Left renal pelvis (tissue), 4 donors: ENCODE measurements at places on chromosomes 6 and 20. TPM values are rescaled to one million over a fixed set of nuclear protein-coding genes. Genes with fewer than 3 reads are reported as not detected.

- no peak for DNase-seq
Measured at GRCh38 chr6:8192067-8192466, 89.7 kb upstream of the EEF1E1 start.

DNA sequence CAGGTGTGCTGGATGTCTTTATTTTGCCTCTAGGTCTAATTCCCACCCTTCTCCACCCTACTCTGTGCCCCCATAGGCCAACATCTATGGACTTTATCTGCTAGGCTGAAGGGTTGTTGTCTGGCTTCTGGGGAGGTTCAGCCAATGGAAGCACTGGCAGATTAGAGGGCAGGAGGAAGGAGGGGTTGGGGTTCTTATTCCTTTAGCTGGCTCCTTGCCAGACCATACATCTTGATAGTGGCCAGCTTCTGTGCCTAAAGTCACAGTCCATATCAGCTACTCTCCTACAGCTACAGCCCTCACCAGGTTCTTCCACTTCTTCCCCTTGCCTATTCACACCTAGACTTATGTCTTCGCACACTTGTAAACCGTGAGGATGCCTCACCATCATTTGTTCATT, 41.1 kb downstream of the ROS1 start:
- no peak for DNase-seq

DNA sequence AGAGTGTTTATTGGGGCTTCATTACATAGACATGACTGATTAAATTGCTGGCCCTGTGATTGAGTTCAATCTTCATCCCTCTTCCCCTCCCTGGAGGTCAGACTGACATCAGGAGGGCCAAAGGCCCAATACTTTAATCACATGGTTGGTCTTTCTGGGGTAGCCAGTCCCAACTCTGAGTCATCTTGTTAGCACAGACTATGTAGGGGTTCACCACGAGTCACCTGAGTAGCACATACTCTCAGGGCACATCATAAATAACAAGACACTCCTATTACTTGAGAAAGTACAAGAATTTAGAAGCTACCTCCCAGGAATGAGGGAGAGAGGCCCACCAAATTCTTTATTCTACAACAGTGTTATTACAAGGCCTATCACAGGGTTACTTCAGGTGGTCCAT, 11.3 kb downstream of the GINS1 start:
- DNase-seq = no peak

- no peak for DNase-seq
Measured at GRCh38 chr6:105389543-105389942, 13.3 kb downstream of the PREP start.

- no peak for DNase-seq
Measured at GRCh38 chr6:45587229-45588060, 209.7 kb upstream of the SUPT3H start.

DNA sequence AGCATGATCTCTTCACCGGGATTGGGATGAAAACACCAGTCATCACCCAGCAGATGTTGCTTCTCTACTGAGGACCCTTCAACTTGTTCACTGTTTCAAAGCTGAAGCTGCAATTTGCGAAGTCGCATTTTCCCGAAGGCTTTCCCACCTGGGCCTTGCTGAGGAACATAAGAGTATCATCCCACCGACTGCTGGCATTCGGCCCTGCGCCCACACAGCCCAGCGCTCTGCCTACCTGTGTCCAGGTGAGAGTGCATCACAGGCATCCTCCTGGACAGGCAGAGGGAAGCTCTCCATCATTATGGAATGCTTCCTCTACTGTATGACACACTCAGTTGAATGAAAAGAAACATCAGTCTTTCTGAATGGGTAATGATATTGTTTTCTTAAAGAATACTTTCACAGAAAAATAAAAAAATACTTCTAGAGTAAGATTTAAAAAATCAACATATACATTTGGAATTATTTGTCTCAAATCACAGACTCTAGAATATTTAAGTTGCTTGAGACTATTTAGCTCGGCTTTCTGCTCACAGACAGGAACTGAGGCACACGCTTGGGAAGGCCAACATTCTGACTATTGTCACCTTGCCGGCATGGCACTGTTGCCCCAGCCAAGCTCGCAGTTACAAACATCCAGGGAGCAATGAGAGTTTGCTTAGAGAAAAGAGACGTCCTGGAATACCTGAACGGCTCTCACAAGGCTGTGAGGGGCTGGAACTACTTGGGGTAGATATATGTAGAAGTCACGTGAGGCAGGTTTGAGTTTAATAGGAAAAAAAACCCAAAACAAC, 48.7 kb downstream of the FOXC1 start:
- DNase-seq = no peak

- no peak for DNase-seq
Measured at GRCh38 chr6:3581469-3581868, 124.6 kb upstream of the SLC22A23 start.

HLA-G gene
- 3.3 TPM for polyA plus RNA-seq

DPM1 gene
- 65.4 TPM for polyA plus RNA-seq

SNHG17 gene
- 27.6 TPM for polyA plus RNA-seq

- no peak for DNase-seq
Measured at GRCh38 chr6:15283986-15284361, 38.1 kb downstream of the JARID2 start.

DNA sequence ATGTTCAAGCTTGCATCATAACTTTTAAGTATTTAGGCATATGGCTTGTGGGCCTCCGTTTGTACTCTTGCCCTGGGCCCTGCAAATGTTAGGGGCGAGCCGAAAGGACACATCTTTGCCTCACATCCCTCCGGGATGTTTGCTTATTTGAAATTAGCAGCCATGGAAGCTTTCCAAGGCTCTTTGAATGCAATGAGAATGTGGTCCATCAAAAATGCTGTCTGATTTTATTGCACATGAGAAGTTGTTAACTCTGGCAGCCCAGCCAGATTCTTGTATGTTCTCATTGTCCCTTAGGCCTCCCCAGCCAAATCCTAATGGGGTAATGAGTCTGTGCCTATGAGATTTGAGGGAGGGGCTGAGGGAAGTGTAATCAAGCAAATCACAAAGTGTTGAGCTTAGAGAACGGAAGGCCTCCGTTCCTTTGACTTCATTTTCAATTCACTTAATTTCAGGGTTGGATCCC, 261.2 kb upstream of the MARCKS start:
- DNase-seq = peak; percentile 68

GRCh38 chr6:37878150-37878710, 58.7 kb downstream of the ZFAND3 start:
- DNase-seq = no peak

DNA sequence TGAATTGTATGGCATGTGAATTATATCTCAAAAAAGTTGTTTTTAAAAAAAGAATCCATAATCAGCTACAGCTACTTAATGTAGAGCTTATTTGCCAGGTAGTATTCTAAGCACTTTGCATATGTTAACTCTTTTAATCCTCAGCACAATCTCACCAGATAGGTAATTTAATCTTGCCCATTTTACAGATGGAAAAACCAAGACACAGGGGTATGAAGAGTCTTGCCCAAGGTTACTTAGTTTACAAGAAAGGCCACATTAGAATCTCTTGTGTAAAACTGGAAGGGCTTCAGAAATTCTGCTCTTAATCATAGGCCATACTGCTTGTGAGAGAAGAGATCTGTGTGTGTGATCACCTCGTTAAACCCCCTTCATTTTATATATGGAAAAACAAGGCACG, 13.4 kb upstream of the RNF182 start:
- no peak for DNase-seq

DNA sequence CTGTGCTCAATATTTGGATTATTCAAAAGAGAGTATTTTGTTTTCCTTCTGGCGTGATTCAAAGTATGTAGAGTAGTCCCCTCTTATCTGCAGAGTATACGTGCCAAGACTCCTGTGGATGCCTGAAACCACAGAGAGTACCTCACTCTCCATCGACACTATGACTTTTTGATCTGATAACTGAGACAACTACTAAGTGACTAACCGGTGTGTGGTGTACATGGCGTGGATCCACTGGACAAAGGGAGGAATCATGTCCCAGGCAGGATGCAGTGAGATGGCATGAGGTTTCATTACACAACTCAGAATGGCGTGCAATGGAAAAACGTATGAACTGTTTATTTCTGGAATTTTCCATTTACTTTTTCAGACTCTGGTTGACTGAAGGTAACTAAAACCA, 112.2 kb upstream of the PDE7B start:
- DNase-seq = no peak

DNA sequence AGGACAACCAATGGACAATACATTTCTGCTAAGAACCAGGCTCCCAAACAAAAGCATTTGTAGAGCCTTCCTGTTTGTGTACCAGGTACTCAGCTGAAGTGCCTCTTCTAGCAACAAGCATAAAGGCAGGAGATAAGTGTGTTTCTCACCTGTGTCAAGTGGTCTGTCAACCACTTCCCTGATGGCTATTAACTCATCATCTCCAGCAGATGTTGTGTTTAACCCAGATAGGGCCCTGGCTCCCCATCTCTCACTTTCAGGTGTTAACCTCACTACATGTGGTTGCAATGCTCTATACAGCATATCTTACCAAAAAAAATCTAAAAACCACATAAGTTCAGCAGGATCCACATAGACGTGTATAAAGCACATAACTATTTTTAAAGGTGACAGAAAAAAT, 9.6 kb upstream of the IL17A start:
- no peak for DNase-seq

MATN4 gene
- 0.40 TPM for polyA plus RNA-seq

DNA sequence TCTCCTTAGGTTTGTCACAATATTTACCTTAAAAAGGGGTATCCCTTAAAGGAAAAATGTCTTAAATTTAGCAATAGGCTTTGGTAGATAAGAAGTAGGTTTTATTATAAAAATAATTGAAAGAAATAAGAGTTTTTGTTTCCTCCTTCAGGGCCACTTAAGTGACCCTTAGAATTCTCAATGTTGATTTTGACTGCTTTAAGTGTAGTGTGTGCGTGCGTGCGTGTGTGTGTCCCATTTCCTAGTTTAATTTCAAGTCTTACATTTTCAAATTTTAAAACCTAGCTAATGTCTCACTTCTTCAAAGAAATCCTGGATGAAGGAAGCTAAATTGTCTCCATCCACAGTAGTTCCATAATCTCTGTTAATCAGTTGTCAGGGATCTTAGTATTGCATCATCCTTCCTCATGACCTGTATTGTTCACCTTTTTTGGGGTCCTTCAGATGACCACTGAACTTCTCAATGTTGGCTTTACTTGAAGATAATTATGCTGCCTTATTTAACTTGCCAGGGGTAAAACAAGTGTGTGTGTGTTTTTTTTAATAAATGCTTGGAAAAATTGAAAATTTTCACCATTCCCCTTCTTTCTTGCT, 50.7 kb upstream of the TFB1M start:
- DNase-seq = no peak

SLC32A1 gene
- 2.4 TPM for polyA plus RNA-seq

DNA sequence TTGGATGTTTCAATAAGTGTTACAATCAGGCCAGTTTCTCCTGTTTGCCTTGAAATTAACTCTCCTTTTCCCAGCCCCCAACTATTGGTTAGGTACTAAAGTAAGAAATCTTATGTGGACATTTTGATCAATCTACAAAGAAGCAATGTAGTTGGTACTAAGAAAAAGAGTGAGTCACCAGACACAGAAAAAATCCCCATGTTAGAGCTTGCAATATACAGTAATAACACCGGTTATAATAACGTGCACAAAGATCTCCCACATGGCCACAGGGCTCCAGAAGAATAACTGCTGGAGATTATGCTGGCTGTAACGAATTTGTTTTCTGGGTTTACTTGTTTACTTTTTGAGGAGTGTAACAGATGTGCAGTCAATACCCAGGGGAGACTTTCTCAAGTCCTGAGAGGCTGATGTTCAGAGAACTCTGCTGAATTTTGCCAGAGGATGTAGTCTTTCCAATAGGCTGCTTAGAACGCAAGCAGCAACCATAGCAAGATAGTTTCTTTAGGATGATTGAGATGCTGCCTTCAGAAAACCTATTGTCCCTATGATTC, 166.2 kb upstream of the SPACA1 start:
- no peak for DNase-seq
